ENCODE measurements at places on chromosomes 16 and 17.

DNA sequence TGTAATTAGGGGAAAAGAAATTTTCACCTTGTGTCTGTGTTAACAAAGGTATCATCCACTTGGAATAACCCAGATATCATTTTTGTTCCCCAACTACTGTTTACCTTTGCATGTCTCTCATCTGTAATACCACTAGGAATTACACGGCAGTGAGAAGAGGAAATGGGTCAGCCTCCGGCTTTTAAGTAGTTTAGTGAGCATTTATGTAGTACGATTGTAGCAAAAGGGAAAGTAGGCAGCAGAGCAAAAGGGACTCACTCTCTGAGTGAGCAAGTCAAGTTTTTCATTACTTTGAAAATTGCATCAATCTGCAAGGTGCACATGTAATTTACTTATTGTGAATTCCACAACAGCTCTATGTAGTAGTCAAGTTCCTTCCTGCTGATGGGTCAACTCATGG lies 11.2 kb downstream of the PHF12 start:
- DNase-seq = no peak

- DNase-seq = no peak
Observed at GRCh38 chr17:81282876-81283275, 12.2 kb downstream of the SLC38A10 start.

- no peak for DNase-seq
Observed at GRCh38 chr16:8936421-8936820, 27.3 kb downstream of the USP7 start.

GRCh38 chr16:79985606-79986005 lies 385.1 kb upstream of the MAF start:
- DNase-seq = no peak

- DNase-seq = no peak
Observed at GRCh38 chr17:66711881-66712321, 123.0 kb upstream of the CACNG5 start.

DNA sequence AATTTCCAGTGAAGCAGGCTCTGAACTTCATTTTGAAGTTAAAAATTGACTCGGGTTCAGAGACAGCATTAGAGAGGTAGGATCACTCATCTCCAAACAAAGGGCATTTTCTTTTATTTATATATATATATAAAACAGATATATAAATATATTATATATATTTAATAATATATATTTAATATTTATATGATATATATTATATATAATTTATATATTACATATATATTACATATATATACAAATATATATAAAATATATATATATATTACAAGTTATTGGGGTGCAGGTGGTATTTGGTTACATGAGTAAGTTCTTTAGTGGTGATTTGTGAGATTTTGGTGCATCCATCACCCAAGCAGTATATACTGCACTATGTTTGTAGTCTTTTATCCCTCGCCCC lies 320.8 kb downstream of the MAP2K6 start:
- no peak for DNase-seq

GRCh38 chr16:73315645-73316044 lies 267.7 kb upstream of the ZFHX3 start:
- DNase-seq = no peak

DNA sequence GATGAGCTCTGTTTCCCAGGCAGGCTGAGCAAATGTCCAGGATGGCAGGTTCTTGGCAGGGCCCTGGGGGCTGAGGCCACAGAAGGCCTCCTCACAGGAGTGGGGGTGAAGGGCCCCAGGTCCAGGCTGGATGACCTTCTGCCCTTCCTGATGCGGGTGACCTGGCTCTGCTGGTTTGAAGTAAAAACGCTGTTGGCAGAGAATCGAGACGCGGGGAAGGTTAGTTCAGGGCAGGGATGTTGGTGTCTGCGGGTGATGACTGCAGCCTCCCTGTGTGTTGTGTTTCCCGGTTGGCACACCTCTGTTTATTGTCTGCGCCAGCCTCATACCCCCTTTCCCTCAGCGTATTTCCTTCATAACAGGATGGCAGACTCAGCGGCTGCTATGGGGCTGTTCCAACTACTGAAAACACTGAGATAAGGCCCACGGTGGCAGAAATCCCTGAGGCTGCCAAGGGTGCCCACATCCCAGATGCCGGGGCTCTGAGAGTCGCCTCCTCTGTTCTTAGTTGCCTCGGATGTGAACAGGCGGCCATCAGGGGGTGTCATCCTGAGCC lies 104.6 kb downstream of the METRNL start:
- no peak for DNase-seq

DNA sequence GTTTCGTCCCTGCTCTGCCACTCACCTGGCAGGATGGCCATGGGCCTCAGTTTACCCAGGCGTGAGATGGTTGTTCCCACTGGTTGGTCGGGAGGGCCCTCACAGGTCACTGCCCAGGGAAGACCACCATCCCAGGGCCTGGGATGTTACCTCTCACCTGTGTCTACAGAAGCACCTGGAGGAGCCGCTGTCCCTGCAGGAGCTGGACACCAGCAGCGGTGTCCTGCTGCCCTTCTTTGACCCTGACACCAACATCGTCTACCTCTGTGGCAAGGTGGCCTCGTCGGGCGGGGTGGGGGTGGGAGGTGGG lies 4.1 kb downstream of the CORO1A start:
- no peak for DNase-seq

GRCh38 chr17:40848583-40849235 lies 18.3 kb downstream of the KRT12 start:
- DNase-seq = no peak

DNA sequence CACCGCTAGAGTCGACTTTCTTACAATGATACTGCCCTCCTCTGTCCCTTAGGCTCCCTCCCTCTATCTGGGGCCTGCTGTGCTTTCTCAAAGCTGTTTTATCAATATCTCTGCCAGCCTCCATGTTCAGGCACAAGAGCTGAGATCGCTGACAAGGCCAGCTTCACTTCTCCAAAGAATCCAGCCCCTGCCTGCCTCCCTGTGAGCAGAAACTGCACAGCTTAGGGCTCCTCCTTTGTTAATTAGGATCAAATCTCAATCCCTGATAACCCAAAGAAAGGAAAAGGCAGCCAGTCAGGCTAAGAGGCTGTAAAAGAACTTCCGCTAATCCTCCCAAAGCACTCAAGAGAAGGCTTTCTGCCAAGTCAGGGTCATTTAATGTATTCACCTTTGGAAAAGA lies 616.0 kb upstream of the CDH11 start:
- no peak for DNase-seq

GRCh38 chr17:9576521-9577372 lies at the start of gene CFAP52:
Gene CFAP52, plus strand, starts transcription at chr17:9576642. Its CDS starts 54 bp downstream, at chr17:9576696.
- peak; percentile 1 for DNase-seq

DNA sequence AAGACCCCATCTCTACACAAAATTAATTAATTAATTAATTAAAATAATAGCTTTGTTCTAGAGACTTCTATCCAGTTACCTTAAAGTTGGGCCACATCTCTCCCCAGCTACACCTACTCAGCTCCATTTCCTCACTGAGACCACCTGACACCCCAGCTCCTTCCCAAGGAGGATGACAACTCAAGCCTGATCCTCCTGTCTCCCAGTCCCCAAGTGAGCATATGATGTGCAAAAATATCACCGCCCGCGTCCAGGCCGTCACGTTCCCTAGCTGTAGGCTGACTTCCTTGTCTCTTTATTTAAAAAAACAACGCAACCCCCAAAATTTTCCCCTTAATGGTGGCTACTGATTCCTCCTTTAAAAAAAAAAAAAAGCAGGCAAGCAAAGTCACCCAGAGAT lies 120.2 kb upstream of the RCVRN start:
- no peak for DNase-seq

- DNase-seq = no peak
Observed at GRCh38 chr17:50146927-50147665, 3.4 kb downstream of the PPP1R9B start.

All from DMS 273 treated with DMSO at 0.1 percent for 48 hours (cell line).